ENCODE measurements at places on chromosomes 11 and 22.

- DNase-seq = no peak
These were observed 2.2 kb downstream of the TMEM132A start for GRCh38 chr11:60926500-60926899.

- DNase-seq = no peak
These were observed 600.1 kb upstream of the KIRREL3 start for GRCh38 chr11:127600674-127601073.

DNA sequence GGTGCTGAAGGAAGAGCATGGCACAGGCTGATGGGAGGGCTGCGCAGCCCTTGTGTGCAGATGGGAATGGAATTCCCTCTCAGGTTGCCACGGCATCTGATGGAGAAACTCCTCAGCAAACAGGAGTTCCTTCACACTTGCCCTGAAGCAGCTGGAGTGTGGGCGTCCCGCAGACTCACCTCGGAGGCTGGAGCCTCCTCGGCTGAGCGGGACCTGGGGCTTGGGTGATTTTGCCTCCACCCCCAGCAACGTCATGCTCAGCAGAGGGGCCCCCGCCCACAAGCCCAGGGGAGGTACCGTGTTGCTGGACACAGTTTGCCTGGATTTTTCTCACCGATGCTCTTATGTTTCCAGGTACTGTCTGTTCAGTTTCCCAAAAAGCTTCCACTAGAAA is 63.4 kb downstream of the MYO7A start:
- DNase-seq = no peak

DNA sequence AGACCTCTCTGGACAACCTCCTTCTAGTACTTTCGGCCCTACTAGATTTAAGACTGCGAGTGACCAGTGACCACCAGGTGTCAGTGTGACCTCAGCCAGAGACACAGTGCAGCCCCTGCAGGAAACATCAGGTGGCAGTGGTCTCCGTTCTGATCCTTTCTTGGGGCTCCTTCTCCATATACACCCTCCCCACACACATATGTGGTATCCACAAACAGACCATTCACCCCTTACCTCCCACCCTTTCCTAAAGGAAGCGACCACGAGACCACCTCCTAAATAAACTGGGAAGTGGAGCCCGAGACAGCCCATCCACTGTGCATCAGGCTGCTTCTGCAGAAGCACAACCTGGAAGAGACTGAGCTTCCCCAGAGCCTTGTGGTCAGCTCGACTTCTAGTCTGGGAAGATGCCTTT is 38.5 kb upstream of the CYP2D6 start:
- peak; percentile 71 for DNase-seq

GRCh38 chr22:35353318-35353717 is 27.6 kb upstream of the HMOX1 start:
- DNase-seq = no peak
